Skeletal muscle cell (primary cell): ENCODE measurements at places on chromosomes 13 and 19.

- DNase-seq, result no peak
These were observed 631.1 kb downstream of the TBC1D4 start for GRCh38 chr13:74850893-74851292.

- DNase-seq, result no peak
These were observed 108.7 kb upstream of the MBNL2 start for GRCh38 chr13:97113231-97114001.

- no peak for DNase-seq
These were observed 6.3 kb downstream of the GPR18 start for GRCh38 chr13:99251921-99252320.

DNA sequence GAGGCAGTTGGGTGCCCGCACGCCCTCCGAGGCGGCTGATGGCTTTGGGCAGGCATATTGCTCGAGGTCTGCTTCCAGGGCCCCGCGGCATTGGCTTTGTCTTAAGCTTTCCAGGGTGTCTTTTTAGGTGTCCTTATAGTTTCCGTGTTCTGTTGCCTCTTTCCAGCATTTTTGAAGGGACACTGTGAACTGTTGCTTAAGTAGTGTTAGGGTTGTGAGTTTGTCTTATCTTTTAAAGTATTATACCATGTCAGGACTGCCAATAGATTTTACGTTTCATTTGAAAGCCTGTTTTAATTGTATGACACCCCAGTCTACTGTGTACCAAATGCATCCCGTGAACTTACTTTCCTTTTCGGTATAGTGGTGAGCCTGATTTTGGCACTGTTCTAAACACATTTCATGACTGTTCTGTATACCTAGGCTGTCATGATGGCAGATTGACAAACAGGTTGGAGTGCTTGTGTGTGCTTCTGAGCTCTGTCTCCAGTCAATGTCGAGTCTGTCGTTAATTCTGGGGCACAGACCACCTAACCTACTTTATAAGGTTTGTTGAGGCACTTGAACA lies 656 bp downstream of the PCCA start:
- DNase-seq, result no peak

GRCh38 chr19:5973376-5973775 lies 4.6 kb downstream of the RANBP3 start:
- no peak for DNase-seq

DNA sequence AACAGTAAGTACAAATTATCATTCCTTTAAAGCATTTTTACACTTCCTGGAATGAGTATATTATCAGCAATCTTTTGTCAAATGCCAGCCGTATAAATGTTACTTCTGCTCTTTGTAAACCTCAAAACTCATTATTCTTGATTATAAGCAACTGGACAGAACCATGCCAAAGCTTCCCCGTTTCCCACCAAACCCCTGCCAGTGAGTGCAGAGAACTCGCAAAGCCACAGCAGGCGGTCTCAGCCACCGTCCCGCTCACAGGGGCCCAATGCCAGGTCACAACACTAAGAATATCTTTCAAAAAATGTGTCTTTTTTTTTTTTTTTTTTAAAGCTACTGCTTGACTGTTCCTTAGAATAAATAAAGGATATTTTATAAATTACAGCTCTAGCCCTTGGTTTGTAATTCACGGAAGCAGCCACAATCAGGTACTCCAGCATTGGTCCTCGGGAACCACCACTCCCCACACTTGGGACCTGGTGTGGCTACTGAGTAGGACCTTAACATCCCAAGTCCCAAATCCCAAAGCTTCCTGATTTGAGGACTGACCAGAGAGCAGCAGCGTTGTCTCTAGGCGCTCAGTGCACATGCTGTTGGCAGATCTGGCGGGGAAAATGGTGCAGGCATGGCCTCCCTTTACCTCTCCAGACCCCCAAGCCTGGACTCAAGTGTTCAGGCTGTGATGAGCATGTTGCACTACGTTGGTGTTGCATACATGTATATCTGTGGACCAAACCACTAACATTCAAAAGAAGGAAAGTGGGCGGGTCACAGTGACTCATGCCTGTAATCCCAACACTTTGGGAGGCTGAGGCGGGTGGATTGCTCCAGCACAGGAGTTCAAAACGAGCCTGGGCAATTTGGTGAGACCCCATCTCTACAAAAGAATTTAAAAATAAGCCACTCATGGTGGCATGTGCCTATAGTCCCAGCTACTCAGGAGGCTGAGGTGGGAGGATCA lies 19.0 kb downstream of the KCTD15 start:
- no peak for DNase-seq

DNA sequence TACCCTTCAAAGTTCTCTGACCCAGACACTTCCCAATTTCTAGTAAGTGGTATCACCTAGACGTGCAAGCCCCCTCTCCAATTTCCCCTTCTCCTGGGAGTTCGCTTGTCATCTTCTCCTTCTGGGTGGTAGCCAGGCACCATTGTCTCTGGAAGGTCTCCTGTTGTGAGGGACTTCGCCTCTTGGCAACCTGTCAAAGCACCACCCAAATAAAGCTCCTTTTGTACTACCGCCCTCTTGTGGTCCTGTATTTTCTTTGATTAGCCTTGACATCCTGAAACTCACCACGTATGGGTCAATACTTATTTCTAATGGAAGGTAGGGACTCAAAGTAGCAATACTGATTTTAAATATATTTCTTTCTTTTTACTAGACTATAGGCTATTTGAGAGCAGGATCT lies 8.2 kb downstream of the GPC5 start:
- no peak for DNase-seq

DNA sequence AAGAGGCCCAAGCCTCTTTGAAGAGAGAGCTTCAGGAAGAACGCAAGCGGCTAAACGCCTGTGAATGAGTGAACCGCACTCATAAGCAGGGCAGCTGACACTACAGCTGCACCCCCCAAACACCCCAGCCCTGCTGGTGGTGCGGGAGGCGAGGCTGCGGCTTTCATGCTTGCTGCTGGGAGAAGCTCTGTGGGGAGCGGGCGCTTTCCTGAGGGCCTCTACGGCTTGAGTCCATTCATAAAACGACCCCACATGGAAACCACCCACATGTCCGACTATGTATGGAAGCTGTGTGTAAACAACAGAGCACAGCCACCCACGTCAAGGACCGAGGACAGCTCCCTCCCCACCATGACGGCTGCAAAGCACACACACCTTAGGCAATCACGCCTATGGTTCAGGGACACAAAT lies 5.5 kb downstream of the AP3D1 start:
- no peak for DNase-seq

GRCh38 chr19:17623224-17623935 lies 64.8 kb downstream of the UNC13A start:
- no peak for DNase-seq

DNA sequence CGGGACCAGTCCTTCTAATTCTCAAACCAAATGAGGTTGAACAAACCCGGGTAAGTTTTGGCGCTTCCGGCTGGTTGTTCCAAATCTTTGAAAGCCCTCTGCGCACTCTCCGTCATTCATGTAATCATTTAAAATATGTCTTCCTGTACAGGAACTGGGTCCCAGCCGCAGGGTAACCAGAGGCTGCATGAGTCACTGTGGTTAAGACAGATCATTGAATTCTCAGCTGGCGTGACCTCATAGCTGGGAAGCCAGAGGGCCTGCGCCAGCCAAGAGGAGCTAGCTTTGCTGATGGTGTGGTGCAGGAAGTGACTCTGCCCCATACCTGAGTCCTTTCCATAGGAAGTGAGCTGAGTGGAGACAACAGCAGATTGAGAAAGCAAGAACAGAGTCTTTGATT lies 135.2 kb downstream of the TSHZ3 start:
- DNase-seq, result peak; percentile 99
